Epithelial cell of proximal tubule (primary cell): ENCODE measurements at places on chromosomes 4 and X.
A peak's percentile ranks its signal among the peaks of the same experiment; 100 is the strongest.

DNA sequence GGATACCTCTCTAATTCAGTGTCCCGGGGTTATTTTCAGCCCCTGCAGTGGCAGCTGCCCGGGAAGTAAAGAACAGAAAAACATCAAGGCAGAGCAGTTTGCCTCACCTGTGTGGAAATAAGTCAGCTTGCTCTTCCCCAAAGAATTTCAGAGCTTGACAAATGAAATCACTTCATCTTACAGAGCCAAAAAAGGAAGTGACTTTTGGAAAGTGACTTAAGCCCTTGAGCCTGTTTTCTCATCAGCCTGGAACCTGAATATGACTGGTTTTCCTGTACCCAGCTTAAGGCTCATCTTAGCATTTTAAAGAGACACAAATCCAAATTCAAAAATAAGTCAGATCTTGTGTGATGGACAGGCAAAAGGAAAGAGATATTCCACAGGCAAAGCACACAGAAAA, 211.6 kb downstream of the RCHY1 start:
- DNase-seq = no peak

- no peak for DNase-seq
Observed at GRCh38 chr4:146699910-146700309, 61.2 kb downstream of the POU4F2 start.

DNA sequence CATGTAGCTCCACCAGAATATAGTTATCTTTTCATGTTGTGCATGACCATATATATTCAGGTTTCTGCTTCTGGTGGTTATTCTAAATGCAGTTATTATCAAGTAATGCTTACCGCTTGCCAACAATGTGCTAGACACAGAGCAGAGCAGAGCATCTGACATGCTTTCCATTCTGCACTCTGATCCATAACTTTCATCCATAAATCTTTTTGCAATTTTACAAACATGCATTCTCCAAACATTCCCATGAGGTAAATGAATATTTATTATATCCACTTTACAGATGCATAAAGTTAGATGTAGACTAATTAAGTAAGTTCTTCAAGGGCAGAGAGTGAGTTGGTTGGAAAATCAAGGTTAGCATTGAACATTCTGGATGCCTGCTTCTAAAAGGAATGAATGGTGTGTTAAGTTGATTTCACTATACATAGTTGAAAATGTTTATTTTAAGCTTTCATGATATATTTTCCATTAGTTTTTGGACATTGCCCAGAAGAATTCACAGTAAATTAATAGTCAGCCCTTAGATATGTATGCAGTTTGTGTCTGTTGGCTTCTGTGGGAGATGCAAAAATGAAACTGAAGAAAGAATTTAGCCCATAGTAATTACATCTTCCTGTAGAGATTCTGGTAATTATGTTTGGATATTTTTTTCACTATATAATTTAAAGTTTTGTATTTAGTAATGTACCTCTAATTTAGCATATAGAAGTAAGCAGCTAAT, 867.8 kb downstream of the CCSER1 start:
- no peak for DNase-seq

DNA sequence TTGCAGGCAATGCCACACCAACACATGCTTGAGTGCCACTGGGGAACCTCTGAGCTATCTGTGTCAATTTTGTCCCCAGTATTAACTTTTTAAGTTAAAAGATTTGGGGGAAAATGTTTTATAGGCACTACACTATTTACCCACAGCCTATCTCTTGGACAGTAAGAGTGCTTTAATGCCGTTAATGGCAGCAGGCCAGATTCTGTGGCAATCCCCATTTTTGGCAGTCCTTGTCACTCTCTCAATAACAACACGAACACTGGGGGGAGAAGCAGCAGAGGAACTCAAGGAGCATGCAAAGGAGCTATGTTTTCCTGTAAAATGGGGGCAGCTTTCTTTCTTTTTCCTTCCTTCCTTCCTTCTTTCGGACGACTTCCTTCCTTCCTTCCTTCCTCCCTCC, 168.6 kb downstream of the NSUN7 start:
- DNase-seq = no peak

GRCh38 chr4:114598191-114599121, at the start of gene UGT8:
Gene UGT8, plus strand, starts transcription at chr4:114598807. Its CDS starts 24,074 bp downstream, at chr4:114622881.
- no peak for DNase-seq

DNA sequence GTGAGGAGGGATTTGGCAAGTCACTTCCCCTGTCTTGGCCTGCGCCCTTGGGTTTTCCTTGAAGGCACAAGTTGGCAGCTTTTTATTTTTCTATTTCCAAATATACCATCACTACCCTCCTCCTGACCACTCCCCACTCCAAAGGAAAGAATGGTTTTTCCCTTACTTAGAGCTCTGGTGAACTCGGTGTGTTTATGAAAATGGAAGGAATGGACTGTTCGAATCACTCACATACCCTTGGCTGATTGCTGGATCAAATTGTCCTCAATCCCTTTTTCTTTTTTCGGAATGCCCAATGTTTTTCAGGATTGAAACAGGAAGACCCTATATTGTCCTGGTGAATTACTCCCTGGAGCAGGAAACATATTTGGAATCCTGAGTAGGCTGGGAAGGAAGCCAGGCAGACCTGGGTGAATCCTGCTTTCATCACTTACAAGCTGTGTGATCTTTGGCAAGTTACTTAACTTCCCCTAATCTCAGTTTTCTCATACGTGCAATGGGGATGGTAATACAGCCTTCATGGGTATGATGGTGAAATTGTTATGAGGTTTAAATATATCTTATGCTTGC, 70.7 kb downstream of the RTL5 start:
- no peak for DNase-seq

DNA sequence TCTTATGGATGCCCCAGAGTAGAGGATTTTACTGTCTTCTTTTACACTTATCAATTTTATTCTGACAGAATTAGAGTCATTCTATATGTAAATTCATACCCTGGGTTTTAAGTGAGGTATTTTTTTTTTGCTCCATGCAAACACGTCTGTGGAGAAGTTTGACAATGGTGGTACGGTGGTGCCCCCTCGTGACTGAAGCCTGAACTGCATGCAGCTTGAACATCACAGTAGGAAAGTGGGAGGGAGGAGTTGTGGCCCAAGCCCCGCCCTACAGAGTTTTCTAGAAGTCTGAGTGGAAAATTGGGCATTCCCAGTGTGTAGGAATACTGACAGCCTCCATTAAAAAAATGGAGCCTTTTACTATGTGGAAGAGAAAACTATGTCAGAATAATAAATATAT, 73.3 kb upstream of the RAB40AL start:
- DNase-seq = no peak

DNA sequence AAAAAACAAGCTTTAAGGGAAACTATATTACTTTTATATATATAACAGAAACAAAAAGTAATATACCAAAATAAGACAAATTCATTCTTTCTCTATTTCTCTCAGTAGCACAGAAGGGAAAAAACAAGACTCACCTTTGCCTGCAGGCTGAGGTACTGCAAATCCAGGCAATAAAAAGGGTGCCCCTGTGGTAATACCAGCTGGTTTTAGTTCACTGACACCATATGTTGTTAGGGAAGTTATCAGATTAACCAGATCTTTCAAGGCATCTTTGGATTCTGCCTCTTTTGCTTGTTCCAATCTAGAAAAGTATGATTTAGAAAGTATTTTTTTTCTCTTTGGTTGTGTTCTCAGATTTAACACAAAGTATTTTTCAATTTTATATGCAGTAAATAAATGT, 139.8 kb downstream of the WDFY3 start:
- no peak for DNase-seq

GRCh38 chr4:53161787-53162433, 204.0 kb downstream of the SCFD2 start:
- no peak for DNase-seq

GRCh38 chrX:107154787-107155620, 36.4 kb upstream of the RBM41 start:
- DNase-seq = no peak

DNA sequence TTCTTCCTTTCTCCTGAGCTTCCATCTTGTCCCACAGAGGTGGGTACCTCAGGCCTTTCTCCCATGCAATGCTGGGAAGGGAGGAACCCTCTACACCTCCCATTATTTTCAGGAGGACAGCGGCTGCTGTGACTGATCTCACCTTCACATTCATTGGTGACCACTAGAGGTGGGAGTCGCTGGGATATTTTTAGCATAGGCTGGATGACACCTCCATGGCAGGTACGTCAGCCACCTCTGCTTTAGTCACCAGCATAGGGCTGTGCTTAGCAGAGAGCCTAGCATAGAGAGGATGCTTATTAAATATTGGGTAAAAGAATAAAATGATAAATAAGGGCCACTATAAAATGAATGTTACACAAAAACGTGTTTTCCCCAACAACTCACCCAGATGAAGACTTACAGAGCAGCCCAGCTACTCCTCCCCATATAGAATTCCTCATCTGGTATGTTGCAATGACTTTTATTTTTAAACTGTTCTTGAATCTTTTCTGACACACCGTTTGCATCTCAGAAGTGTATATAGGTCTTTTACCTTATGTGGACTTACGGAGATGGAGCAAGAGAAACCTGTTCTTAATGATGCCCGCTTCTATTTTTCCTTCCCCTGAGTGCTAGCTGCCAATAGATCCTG, 60.9 kb upstream of the SORBS2 start:
- no peak for DNase-seq

DNA sequence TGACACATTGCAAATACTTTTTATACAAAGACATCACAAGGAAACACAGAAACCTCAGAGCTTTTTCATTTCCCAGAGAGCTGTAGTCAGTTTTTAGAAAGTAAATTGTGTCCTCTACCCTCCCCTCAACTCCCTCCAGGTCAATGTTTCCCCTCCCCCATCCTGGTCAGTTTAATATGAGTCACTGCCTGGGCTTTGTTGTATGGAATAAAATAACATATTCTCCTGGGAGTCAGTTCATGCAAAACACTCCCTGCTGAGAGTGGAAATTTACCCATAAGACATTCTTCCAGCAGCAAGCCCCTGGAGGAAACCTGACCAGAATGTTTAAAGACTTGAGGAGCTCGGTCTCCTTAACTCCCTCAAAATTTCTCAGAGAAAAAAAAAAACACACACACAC, 270.1 kb upstream of the LDB2 start:
- no peak for DNase-seq

DNA sequence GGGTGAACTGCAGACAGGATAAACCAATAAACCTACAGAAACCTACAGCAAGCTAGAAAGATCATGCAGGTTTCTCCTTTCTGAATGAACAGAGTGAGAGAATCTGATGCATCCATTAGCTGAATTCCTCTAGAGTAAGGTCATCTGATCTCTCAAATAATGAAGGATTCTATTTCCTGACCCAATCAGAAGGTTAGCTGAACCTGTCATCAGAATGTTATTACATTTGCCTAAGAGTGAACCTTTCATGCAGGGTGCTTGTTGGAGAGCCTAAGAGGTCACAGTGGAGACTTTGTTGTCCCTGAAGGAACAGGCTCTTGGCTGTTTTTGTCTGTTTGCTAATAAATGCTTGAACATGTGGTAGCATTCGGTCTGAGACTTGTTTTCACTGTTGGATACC, 24.0 kb downstream of the MEPE start:
- DNase-seq = peak; percentile 55

DNA sequence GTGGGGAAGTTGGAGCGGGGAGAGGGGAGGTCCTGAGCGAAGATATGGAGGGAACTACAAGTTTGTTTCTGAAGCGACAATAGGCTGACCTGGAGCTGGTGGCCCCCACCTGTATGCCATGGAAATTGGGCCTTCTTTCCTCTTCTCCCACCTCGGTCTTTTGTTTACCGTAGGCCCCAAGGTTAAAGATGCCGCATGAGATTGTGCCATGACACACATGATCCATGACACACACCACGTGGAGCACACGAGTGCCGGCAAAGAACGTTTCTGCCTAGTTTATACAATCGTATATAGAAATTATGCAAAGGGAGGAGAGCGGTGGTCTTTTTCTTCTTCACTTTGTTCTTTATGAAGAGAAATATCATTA, 408 bp downstream of the TMEM33 start:
- no peak for DNase-seq

DNA sequence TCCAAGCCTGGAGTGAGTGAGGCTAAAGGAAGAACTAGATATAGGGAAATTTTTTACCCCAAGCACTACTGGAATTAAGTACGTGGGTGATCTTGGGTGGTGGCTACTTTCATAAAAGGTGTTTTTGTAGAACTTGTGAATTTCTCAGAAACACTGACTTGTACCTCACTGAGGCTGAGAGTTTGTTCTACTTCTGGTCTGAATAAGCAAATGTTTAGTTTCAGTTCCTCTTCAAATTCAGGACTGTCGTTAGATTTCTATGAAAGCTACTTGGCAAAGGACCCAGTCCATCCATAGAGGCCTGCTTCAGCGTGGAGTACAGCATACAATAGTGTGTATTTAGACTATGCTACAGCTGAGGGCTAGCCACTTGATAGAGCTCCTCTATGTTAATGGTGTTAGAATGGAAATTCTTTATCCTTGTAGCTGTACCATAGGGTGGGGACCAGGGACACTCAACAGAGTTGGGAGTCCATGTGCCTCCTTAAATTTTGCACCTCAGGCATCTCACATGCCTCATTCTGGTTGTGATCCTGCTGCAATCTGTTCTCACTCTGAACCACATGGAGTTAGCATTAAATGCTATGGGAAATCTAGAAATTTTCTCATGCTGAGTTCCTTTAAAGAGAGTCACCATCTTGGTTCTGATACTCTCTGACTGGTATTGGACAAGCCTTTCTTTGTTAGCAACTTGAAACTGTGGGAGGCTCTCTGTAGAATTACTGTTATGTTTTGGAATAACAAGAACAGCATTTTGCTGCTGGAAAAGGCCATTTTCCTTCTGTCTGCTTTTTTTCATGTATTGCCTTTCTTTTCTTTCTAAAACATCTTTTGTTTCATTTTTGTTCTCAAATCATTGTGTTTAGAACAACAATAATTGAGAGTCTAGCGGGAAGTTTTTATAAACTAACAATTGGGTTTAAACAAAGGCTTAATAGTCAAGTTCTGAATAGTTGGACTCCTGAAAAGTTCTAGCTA, 86.8 kb downstream of the PDGFRA start:
- DNase-seq = no peak

GRCh38 chr4:140315438-140315837, 58.0 kb upstream of the SCOC start:
- DNase-seq = no peak

DNA sequence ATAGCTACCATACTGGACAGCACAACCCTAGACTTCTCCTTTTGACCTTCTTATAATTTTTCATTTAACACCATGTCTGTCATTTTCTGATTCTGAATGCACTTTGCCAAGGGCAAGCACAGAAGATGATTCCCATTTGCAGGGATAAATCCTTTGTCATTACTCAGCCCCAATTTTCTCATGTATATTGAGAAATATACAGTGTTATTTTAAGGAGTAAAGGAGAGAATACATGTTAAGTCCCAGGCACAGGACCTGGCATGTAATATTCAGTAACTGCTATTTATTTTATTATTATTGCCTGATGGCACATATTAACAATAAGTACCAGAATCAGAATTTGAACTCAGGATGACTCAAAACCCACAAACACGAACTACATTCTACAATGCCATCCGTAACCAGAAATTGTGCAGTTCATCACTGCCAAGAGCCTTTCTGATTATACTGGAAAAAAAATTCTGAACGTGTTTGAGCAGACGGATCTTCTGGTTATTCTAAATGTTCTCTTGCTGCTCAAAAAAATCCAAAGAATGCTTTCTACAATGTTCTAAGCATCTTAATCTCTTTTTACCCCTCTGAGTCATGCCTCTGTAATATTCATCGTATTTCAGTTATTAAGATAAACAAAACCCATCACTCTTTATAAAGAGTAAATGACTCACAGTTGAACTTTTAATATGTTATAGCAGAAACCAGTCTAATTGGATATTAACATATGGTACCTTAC, 170.0 kb downstream of the MID1 start:
- DNase-seq = no peak

GRCh38 chrX:40061005-40061404, 36.8 kb downstream of the BCOR start:
- no peak for DNase-seq

GRCh38 chr4:2934077-2934812, 29.0 kb downstream of the NOP14 start:
- no peak for DNase-seq
